ENCODE measurements at places on chromosomes 16 and 17. TPM values are rescaled to one million over a fixed set of nuclear protein-coding genes. Genes with fewer than 3 reads are reported as not detected.
A peak's percentile ranks its signal among the peaks of the same experiment; 100 is the strongest.

Gene CA7
- not detected for total RNA-seq

Gene RMI2
- total RNA-seq, result 38.4 TPM

Gene CBFA2T3
- total RNA-seq, result 1.7 TPM

Gene ALDH3A1
- total RNA-seq, result 0.20 TPM

Gene RNF112
- total RNA-seq, result 0.09 TPM

- peaks cover 10% of the 10 kb centered on the region for H3K4me1 ChIP-seq
- no peak overlapping the region for H3K4me3 ChIP-seq
- H3K36me3 ChIP-seq, result no peaks in the 10 kb centered on the region
- DNase-seq, result no peak
These were observed 22.9 kb downstream of the C1QTNF1 start for GRCh38 chr17:79046916-79047280.

DNA sequence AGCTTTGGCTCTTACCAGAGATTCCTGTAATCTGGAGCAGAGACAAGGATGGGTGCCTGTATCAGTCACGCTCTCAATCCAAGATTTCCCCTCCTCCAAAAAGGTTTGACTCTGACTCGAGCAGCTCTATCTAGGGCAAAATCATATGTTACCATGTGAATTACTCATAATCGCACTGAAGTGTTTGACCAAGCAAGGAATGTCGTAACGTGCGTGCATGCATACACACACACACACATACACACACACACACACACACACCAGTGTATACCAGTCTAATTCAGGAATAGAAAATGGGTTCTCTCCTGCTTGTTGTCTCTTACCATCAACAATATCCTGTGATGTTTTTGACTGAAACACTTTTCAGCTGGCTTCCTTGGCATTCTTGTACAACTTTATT lies 835.1 kb downstream of the KCNJ2 start:
- H3K4me3 ChIP-seq, result no peak overlapping the region
- H3K4me1 ChIP-seq, result no peaks in the 10 kb centered on the region
- H3K27ac ChIP-seq, result no peak overlapping the region
- DNase-seq, result no peak
- H3K36me3 ChIP-seq, result no peaks in the 10 kb centered on the region
- H3K27me3 ChIP-seq, result no peaks in the 10 kb centered on the region

GRCh38 chr16:7992616-7993015 lies 597.7 kb downstream of the TMEM114 start:
- H3K27me3 ChIP-seq, result no peaks in the 10 kb centered on the region
- no peak for DNase-seq
- H3K36me3 ChIP-seq, result no peaks in the 10 kb centered on the region
- no peaks in the 10 kb centered on the region for H3K4me1 ChIP-seq
- H3K4me3 ChIP-seq, result no peak overlapping the region
- H3K27ac ChIP-seq, result no peak overlapping the region

- no peak for DNase-seq
- no peak overlapping the region for H3K27ac ChIP-seq
- H3K27me3 ChIP-seq, result no peaks in the 10 kb centered on the region
- peaks cover 12% of the 10 kb centered on the region for H3K4me1 ChIP-seq
- H3K4me3 ChIP-seq, result no peak overlapping the region
These were observed 124.2 kb downstream of the PARN start for GRCh38 chr16:14505846-14506245.

DNA sequence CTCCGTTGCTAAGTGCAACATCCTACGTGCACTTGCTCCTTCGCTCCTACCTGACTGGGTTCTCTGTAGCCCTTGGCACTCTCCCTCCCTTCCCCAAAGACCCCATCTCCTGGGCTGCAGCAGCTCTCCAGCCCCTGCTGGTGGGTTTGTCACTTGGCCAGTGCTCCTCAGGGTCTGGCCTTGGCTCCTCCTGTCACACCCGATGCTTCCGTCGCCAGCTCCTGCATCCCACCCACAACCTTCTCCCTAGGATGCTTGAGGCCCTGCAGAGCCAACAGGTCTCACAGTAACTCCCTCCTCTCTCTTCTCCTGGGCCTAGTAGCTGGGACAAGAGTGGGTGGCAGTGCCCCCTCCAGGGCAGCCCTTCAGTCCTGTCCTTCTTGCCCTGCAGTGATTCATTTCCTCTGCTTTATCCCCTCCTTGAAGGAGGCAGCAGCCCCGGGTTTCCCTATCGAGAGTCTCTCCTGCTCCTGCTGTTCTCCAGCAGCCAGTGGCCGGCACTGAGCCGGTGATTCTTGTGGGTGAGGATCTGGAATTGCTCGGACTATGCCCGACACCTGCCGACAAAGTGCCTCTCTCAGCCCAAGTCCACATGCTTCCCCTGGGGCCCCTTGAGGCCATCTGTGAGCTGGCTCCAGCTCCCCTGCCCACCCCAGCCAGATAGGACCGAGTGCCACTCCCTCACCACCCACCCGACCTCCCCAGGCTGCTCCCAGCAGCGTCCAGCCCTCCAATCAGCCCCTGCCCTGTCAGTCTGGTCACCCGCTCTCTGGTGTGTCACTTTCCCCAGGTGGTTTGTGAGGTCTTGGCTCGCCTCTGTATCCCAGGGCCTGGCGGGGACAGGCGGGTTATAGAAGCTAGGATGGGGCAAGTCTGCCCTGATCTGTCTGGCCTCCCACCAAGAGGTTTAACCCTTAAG lies 3.8 kb downstream of the LITAFD start:
- DNase-seq, result no peak
- no peak overlapping the region for H3K4me3 ChIP-seq
- no peaks in the 10 kb centered on the region for H3K27me3 ChIP-seq

DNA sequence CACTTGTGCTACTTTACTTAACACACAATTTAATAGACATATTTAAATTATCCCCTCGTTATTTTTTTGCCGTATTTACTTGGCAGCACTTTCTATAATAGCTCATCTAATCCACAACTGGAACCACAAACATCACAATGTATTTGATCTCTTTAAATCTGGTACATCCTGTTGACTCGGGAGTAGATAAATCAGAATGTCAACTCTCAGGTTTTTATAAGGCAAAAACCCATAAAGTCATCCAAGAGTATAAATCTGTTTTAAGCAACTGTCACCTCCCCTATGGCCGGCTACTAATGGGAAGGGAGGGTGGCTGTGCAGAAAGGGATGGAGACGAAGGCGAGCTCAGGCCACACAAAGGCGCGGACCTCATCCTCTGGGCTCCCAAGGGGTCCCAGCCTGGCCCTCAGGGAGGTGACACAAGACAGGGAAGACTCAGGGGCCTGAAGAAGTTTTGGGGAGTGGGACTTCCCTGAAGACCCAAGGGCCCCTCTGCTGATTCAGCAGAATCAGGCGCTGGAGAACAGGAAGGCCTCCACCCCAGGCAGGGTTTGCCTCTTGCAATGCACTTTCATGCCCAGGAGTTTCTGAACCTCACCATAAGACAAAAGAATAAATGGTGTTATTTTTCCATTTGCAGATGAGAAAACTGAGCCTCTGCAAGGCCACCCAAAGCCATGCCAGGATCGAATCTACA lies 122.5 kb downstream of the ZNF423 start:
- no peak overlapping the region for H3K4me3 ChIP-seq
- peaks cover 16% of the 10 kb centered on the region for H3K4me1 ChIP-seq
- H3K27ac ChIP-seq, result no peak overlapping the region
- peak; percentile 45 for DNase-seq
- no peaks in the 10 kb centered on the region for H3K27me3 ChIP-seq

GRCh38 chr16:11329891-11330290 lies 15.4 kb upstream of the RMI2 start:
- no peak overlapping the region for H3K4me3 ChIP-seq
- no peaks in the 10 kb centered on the region for H3K36me3 ChIP-seq
- H3K27ac ChIP-seq, result peak overlapping the region; percentile 82
- peaks cover 26% of the 10 kb centered on the region for H3K4me1 ChIP-seq

GRCh38 chr16:69554495-69554894 lies 11.3 kb upstream of the NFAT5 start:
- no peak overlapping the region for H3K27ac ChIP-seq
- H3K4me3 ChIP-seq, result no peak overlapping the region
- no peaks in the 10 kb centered on the region for H3K4me1 ChIP-seq
- H3K27me3 ChIP-seq, result no peaks in the 10 kb centered on the region

DNA sequence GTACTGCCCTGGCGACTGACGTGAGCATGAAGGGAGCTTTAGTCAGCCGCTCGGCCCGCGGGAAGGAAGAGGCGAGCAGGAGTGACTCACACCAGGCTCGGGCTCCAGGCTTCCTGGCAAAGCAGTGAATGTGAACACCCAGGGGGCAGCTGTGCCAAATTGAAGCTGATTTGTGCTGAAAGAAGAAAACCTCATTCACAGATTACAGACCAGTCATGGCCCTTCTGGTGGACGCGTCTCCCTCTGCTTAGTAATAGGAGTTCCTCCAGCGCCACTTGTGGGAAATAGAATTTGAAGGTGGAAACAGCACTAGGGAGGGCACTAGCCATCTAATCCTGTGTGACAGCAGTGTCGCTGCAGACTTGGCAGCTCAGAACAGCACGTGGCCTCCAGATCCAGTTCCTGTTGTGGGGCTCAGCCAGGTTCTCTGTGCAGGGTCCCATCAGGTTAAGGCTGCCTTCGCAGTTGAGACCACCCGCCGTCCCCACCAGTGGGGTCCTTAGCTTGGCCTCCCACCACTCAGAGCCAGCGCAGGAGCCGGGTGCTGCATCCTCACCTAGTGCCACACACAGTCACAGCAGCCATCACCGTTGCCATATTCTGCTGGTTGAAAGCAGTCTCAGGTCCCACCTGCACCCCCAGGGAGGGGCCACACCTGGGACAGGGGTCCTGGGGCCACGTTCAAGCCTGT lies 164.5 kb upstream of the CHMP6 start:
- no peaks in the 10 kb centered on the region for H3K27me3 ChIP-seq
- no peak overlapping the region for H3K4me3 ChIP-seq
- H3K27ac ChIP-seq, result peak overlapping the region; percentile 26
- H3K4me1 ChIP-seq, result peaks cover 38% of the 10 kb centered on the region

GRCh38 chr16:54652201-54652770 lies 278.4 kb upstream of the IRX5 start:
- DNase-seq, result no peak
- peaks cover 20% of the 10 kb centered on the region for H3K4me1 ChIP-seq
- H3K36me3 ChIP-seq, result no peaks in the 10 kb centered on the region
- no peak overlapping the region for H3K4me3 ChIP-seq
- no peak overlapping the region for H3K27ac ChIP-seq
- H3K27me3 ChIP-seq, result peaks cover 13% of the 10 kb centered on the region

- H3K4me1 ChIP-seq, result no peaks in the 10 kb centered on the region
- no peaks in the 10 kb centered on the region for H3K36me3 ChIP-seq
- no peak overlapping the region for H3K4me3 ChIP-seq
- no peaks in the 10 kb centered on the region for H3K27me3 ChIP-seq
- DNase-seq, result no peak
These were observed 77.1 kb downstream of the SDK2 start for GRCh38 chr17:73566905-73567782.

- peaks cover 46% of the 10 kb centered on the region for H3K27me3 ChIP-seq
- no peak overlapping the region for H3K27ac ChIP-seq
- H3K4me3 ChIP-seq, result no peak overlapping the region
- no peak for DNase-seq
- no peaks in the 10 kb centered on the region for H3K4me1 ChIP-seq
These were observed 15.3 kb downstream of the RNF43 start for GRCh38 chr17:58402047-58402446.

GRCh38 chr17:6938637-6939036 lies 57.2 kb upstream of the ALOX12 start:
- H3K36me3 ChIP-seq, result no peaks in the 10 kb centered on the region
- DNase-seq, result no peak
- no peaks in the 10 kb centered on the region for H3K27me3 ChIP-seq
- no peaks in the 10 kb centered on the region for H3K4me1 ChIP-seq

- no peaks in the 10 kb centered on the region for H3K27me3 ChIP-seq
- H3K27ac ChIP-seq, result no peak overlapping the region
- no peaks in the 10 kb centered on the region for H3K4me1 ChIP-seq
- DNase-seq, result no peak
- H3K36me3 ChIP-seq, result no peaks in the 10 kb centered on the region
- no peak overlapping the region for H3K4me3 ChIP-seq
These were observed 30.5 kb downstream of the FCSK start for GRCh38 chr16:70484867-70485266.

DNA sequence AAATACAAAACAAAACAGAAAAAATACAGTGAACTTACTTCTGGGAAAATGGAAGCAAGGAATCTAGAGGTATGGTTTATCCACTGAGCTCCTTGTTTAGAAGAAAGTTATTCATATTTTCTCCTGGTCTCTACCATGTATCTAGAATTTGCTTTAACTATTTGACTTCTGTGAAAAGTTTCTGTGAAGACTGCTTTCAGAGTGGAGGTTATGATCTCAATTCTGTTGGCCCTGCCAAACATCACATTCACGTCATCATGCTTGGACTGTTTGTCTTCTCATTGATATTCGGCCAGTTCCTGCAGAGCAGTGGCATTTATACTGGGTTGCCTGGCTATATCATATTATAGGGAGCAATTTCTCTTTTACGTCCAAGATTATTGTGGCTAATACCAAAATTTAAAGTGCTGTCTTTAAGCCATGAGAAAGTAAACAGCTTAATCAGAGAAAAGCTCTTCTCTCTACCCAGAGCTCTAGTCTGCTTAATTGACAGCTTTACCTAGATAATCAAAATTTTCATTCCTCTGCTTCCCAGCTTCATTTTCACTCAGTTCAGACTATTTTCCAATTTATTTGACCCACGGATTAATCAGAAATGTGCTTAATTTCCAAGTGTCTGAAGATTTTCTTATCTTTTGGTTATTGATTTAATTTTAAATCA lies at the start of gene ABCA8:
Gene ABCA8 (minus strand): TSS at position 212 of the 661 bp plus-strand sequence. CDS start 13,358 bp downstream, outside the sequence.
- H3K36me3 ChIP-seq, result no peaks in the 10 kb centered on the region
- no peak within 1 kb of the TSS for H3K27ac ChIP-seq
- no peaks in the 10 kb centered on the region for H3K27me3 ChIP-seq
- peak; percentile 17 for DNase-seq
- no peak within 1 kb of the TSS for H3K4me3 ChIP-seq

- no peaks in the 10 kb centered on the region for H3K36me3 ChIP-seq
- no peak overlapping the region for H3K27ac ChIP-seq
- H3K4me1 ChIP-seq, result no peaks in the 10 kb centered on the region
- no peak for DNase-seq
- no peak overlapping the region for H3K4me3 ChIP-seq
These were observed 54.7 kb upstream of the ZNF423 start for GRCh38 chr16:49910541-49911071.

All from A673 (cell line).